ENCODE measurements at places on chromosomes 1 and 21.
A peak's percentile ranks its signal among the peaks of the same experiment; 100 is the strongest.

DNA sequence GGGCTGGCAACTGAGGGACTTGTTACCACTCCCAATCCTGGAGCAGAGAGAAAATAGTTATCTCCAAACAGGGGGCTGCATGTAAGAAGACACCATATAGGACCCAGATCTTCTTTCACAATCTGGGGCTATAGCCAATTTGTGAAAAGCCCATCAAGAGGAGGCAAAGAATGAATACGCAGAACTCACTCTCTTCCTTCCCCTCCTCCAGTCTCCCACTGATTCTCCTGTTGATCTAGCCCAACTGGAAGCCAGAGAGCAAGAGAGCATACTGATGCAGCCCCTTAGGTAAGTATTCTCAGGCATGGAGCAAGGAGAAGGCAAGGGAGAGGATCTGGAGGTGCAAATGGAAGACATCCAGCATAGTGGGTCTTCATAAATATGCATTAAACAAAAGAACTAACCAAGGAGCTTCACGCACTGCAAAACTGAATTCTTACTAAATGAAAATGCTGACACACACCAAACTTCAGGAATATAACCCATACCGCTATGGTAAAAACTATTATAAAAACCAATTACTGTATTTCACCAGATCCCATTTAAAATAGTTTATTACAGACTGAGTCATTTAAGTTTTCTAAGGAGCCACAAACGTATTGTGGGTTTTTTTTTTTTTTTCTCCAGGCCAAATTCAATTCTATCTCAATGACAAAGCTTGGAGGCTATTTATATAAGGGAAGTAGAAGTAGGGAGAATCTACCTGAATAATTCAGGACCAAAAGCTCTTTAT is 15.5 kb upstream of the HMGB4 start:
- DNase-seq, result no peak

GRCh38 chr1:220604926-220605325 is 77.0 kb downstream of the MARK1 start:
- no peak for DNase-seq

- DNase-seq, result no peak
These were observed 7.7 kb downstream of the GAS5 start for GRCh38 chr1:173860065-173860464.

GRCh38 chr21:40635391-40635790 is 211.6 kb downstream of the DSCAM start:
- no peak for DNase-seq

DNA sequence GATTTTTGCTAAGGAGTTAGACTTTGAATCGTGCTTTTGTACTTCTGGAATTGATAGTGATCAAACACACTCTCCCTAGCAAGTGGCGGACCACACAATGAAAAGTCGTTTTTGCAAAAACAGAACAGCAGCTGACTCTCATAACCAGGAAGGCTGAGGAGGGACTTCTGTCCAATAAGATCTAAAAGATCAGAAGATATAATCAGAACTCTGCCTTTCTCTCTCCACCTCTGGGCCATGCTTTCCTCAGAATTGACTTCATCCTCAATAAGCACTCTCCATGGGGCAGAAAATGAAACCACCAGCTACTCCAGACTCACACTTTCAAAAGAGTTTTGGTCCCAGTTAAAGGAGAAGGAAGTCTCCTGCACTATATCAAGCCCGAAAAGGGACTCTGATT is 55.3 kb upstream of the SAMD13 start:
- no peak for DNase-seq

DNA sequence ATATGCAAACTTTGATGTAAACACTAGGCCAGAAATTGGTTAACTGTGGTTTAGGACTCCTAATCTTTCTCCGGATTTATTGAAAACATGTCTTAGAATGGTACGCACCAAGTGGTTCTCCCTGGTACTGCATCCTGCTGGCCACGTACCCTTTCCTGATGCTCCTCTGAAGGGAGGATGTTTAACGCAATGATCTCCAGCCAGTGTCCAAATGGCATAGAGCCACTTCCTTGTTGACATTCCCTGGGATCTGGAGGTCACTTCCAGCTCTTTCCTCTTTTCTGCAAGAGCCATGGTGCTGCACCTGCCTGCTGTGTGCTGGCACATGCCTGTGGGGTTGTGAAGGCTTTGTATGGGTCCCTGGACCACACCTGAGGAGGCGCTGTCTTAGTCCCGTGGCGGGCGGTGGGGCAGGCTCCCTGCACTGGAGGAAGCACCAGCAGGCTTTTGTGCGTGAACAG is 53.9 kb downstream of the GALNT2 start:
- DNase-seq, result no peak

- no peak for DNase-seq
These were observed 5.2 kb downstream of the TTLL10 start for GRCh38 chr1:1178794-1179331.

DNA sequence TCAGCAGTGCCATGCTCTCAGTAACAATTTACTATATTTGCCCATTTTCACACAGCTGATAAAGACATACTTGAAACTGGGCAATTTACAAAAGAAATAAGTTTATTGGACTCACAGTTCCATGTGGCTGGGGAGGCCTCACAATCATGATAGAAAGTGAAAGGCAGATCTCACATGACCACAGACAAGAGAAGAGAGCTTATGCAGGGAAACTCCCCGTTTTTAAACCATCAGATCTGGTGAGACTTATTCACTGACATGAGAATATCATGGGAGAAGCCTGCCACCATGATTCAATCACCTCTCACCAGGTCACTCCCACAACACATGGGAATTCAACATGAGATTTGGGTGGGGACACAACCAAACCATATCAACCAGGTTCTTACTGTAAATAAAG is 112.1 kb upstream of the C1orf87 start:
- no peak for DNase-seq

DNA sequence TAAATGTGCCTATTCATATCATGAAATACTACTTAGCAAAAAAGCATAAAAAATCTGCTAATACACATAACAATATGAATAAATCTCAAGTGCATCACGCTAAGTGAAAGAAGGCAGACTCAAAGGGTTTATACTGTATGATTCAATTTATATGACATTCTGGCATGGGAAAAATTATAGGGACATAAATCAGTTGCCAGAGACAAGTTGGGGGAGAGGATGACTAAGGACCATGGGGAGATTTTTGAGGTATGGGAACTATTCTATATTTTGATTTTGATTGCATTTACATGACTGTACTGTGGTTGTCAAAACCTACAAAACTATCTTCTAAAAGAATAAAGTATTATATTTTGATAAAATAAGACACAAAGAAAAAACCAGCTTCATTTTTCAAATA is 650.3 kb upstream of the NR5A2 start:
- no peak for DNase-seq

- peak; percentile 39 for DNase-seq
These were observed 13.0 kb downstream of the CCDC190 start for GRCh38 chr1:162847839-162848453.

DNA sequence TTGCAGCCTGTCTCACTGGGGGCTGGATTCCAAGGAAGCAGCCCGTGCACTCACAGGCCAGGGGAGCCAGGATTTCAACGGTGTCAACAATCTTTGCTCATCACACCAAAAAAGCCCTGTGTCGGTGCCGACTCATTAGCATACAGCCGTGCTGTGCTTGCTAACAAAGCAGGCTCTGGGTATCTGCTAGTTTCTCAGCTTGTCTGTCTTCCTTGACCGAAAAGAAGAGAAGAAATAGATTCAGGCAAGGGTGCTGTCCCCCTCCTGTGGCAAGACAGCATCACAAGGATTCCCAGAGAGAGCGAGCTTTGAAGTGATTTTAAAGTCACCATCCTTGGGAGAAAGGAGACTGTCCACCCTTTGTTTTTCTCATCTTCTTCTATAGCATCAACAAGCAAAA is 214.7 kb downstream of the SDCCAG8 start:
- no peak for DNase-seq

- no peak for DNase-seq
These were observed 228.3 kb upstream of the DEPDC1 start for GRCh38 chr1:68725001-68725752.

- no peak for DNase-seq
These were observed 147.7 kb downstream of the HUNK start for GRCh38 chr21:32020564-32020963.

DNA sequence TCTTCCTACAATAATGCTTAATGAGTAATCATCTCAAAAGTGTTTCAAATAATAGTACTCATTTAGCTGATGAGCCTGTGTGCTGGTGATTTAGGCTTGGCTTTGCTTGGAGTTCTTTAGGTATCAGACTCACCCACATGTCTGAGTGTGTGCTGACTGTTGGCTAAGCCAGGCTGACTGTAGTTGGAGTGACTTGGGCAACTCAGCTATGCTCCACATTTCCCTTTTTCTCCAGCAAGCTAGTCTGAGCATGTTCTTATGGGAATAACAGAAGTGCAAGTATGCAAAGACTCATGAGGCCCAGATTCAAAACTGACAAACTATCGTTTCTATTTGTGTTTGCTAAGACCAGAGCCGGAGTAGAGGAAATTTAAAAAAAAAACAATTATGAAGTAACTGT is 99.0 kb upstream of the ADGRL4 start:
- no peak for DNase-seq

DNA sequence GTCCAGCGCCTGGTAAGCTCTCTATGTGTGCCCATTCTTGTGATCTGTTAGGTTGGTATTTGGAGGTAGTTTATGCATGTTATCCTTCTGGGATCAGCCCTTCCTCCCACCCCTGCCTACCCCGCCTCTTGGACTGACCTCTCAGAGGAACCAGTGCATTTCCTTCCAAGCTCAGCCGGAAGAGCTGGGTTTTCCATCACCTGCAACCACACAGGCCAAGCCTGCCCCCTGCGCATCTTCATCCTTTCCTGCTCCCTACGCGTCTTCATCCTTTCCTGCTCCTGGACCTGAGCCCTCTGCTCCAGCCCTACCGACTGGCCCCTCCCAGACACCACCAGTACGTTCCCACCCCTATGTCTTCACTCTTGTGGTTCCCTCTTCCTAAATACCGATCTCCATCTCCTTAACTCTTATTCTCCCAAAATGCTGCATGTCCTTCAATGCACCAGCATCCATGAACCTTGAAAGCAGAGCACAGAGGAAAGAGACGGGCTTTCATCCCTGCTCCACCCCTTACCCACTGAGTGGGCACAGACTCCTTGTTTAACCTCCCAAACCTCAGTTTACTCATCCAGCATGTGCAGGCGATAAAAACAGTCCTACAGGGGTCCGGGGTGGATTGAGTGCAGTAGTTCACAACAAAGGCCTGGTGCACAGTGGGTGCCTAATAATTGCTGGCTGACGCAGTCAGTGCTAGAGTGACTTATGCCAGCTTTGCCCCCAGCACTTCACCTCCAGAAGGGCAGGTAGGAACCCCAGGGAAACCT is 526.3 kb downstream of the MATN1 start:
- no peak for DNase-seq

DNA sequence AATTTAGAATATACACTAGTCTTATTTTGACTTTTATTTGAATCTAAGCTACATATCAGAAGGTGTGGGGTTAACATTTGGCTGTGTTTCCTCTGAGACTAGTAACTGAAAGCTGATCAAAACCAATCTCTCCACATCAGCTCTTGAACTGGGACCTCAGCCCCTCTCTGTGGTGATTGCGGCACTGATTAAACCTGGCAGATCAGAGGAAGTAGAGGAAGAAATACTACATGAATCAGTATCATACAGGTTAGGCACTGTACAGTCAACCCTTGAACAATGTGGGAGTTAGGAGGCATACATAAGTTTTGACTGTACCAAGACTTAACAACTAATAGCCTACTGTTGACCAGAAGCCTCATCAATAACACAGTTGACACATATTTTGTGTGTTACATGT is 122.5 kb upstream of the C1orf87 start:
- DNase-seq, result no peak

- DNase-seq, result no peak
These were observed 143.0 kb downstream of the FMN2 start for GRCh38 chr1:240234485-240235210.

DNA sequence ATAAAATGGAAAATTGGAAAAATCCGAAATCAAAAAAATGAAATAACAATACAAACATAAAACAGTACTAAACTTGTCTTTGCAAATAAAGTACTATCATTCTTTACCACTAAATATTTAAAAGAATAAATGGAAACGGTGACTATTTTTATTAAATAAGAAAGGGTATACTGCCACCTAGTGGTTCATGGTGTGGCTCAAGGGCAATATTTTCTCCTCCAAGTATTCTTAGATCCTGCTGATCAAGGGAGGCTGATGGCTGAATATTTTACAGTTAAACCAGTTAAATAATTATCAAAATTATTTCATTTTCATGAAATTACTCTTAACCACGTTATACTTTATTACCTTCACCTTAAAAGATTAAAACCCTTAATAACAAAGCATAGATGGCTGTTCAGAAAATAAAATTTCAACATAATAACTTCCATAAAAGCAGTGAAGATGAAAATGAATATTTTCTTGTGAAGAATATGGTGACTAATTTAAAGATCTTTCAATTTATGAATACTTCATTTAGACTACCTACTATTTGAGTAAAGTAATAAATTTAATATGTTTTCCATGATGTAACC is 1793.9 kb downstream of the NCAM2 start:
- peak; percentile 4 for DNase-seq

All from GM12864 (cell line).